ENCODE measurements at places on chromosomes 5 and 9.

DNA sequence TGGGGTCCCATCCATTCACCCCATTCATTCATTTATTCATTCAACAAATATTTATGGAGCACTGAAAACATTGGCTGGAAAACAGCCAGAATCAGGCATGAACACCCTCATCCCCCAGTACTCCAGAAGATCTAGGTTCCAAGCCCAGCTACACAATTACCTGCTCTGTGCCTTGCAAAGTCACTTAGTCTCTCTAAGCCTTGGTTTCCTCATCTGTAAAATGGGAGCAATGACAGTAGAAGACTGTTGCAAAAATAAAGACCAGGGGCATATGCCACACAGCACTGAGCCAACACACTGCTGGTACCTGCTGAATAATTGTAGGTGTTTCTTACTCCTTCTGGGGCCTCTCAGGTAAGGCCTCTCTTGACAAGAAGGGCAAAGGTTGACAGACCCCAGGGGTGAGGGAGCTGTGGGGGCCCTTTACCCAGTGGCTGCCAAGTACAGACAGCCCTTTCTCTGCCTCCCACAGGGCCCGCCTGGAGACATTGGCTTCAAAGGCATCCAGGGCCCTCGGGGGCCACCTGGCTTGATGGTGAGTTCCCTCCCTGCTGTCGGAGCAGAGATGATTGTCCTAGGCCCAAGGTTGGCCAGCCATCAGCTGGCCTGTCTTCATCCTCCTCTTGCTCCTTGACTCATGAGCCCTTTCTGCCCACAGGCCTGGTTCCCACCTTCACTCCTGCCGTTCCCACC, 22.6 kb upstream of the ORM1 start:
- DNase-seq: no peak

DNA sequence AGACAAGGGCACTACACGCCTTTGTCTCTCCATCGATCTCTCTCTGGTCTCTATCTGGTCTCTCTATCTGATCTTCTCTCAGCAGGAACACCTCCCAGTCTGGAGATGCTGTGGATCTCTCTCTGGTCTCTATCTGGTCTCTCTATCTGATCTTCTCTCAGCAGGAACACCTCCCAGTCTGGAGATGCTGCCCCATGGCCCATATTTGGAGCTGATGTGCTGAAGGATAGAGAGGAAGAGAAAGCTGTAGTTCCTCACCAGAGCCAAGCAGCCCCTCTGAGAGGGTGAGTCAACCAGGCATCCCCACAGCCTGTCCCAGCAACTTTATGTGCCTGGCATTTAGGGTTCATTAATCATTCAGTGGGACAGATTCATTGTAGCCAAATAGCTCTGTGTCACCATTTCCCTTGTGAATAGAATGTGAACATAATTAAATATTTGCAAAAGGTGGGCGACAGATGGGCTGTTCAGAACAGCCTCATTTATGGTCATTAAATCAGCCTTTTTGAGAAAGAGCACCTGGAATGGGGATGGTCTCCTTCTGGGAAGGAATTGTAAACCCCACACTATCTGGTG, 189.3 kb upstream of the MAST4 start:
- no peak for DNase-seq

- no peak for DNase-seq
Measured at GRCh38 chr5:377326-377981, 55.9 kb downstream of the AHRR start.

- no peak for DNase-seq
Measured at GRCh38 chr5:89255845-89256463, 373.0 kb upstream of the MEF2C start.

- no peak for DNase-seq
Measured at GRCh38 chr9:6938873-6939272, 181.1 kb downstream of the KDM4C start.

- DNase-seq: no peak
Measured at GRCh38 chr9:20552874-20553557, 69.3 kb downstream of the MLLT3 start.

DNA sequence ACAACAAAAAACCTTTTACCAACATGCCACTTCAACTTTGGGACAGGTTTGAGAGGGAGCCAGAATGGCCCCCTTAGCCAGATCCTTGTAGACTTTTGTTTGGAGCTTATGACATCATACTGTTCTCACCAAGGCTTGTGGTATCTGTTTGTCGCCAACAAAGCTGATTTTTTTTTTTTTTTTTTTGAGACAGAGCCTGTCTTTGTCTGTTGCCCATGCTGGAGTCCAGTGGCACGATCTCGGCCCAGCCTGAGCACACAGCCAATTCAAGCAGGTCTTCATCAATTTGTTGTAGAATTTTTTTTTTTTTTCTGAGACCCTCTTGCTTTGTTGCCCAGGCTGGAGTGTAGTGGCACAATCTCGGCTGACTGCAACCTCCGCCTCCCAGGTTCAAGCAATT, 26.4 kb upstream of the NTNG2 start:
- DNase-seq: no peak

GRCh38 chr5:3542769-3543168, 52.9 kb upstream of the IRX1 start:
- no peak for DNase-seq

DNA sequence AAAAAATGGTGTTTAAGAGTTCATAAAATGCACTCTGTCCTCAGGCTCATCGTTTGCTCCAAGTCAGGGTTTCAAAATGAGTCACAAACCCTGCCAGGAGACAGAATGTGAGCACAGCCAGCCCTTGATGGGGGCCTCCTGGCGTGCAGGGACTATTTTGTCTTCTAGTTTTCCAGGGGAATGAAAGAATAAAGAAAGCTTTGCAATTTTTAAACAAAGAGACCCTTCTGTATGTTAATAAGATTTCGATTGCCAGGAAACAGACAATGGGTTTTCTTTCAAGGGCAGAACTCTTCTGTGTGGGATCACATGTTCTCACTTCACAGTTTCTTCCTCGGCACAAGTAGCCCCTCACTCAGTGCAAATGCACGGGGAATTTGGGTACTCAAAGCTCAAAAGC, 121.4 kb upstream of the C6 start:
- no peak for DNase-seq

- DNase-seq: no peak
Measured at GRCh38 chr9:135887585-135888050, 19.7 kb downstream of the CAMSAP1 start.

GRCh38 chr9:84697509-84698114, 28.1 kb downstream of the NTRK2 start:
- DNase-seq: peak; percentile 57

- no peak for DNase-seq
Measured at GRCh38 chr5:40356248-40356647, 323.5 kb upstream of the PTGER4 start.

- no peak for DNase-seq
Measured at GRCh38 chr5:35443803-35444595, 173.7 kb upstream of the SPEF2 start.

GRCh38 chr5:99058466-99058865, 129.7 kb upstream of the CHD1 start:
- DNase-seq: no peak

DNA sequence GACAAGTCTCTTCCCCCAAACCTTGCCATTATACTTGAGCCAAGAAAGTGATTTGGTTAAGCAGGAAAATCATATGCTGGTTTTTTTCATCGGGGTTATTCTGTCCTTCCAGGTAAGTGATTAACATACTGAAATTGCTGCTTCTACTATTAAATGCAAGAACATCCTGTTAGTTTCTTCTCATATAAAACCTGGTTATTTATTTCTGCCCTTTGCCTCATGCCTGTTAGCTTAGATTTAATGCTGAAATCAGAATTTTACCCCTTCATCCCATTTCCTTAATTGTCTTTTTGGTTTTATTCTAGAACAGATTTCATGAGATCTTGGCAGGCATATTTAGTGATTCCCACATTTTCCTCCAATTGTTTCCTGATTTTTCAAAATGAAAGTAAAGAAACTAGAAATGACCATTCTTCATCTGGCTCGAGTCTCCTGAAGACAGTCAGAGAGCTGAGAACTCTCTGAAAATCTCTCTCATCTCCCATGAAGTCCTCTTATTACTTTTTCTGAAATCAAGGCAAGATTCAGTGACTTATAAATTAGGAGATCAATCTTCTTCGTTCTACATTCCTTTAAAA, 132.9 kb downstream of the NFIB start:
- no peak for DNase-seq

DNA sequence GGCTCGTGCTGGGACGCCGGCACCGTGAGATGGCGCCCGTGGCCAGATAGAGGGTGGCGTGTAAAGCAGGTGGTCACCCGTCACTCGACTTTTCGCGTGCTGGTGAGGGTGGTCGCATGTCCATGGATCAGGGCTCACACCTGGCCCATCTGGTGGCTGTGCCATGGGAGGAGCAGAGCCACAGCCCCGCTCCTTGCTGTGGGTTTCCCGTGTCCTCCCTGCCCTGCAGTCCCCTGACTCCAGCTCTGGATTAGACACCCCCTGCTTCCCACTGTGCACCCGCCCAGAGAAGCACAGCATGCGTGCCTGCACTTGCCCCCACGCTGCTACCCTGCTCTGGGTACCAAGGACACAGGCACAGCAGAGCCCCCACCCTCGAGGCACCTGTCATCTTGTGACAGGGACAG, 1.8 kb upstream of the TMEM250 start:
- no peak for DNase-seq

DNA sequence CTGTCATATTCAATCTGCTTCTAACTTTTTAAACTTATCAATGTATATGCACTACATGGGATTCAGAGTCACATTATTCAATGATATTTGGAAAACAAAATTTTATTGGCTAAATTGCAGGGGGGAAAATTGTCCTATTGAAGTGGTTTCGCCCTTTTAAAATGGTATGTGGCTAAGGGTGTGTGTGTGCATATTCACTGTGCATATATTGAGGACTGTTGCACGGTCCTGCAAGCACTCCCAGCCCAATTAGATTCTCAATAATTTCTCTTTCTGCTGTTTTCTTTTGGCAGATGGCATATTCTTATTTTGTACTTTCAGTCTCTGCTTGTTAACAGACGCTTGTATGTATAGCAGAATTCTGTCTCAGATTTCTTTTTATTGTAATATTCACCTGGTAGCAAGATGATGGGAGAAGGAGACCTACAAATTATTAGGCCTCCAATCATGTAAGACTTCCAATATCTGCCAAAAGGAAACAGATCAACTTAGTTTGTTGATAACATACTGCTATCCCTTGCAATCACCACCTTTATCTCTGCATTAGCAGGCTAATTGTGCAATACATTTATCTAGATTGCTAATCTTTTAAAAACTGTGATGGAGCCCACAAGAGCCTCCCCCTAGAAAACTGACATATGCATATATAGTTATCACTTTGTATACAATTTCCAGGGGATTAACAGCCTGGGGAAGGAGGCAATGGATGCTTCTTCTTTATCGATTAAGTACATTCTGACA, 411.5 kb downstream of the PLK2 start:
- DNase-seq: no peak

DNA sequence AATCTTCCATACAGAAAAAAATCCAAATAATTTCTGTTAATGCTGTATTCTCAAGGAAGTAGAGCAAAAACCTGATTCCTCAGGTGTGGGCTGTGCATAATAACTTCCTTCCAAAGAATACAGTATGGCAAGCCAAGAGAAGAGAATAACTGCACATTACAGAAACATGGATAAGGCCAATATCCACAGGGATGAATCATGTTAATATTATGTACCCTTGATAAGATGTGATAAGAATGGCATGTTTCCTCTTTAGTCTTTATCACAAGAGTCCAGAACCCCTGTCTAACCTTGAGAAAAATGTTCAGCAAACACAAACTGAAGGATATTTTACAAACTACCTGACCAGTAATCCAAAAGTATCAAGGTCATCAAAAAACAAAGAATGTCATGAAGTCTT, 795.8 kb downstream of the SEMA5A start:
- no peak for DNase-seq

DNA sequence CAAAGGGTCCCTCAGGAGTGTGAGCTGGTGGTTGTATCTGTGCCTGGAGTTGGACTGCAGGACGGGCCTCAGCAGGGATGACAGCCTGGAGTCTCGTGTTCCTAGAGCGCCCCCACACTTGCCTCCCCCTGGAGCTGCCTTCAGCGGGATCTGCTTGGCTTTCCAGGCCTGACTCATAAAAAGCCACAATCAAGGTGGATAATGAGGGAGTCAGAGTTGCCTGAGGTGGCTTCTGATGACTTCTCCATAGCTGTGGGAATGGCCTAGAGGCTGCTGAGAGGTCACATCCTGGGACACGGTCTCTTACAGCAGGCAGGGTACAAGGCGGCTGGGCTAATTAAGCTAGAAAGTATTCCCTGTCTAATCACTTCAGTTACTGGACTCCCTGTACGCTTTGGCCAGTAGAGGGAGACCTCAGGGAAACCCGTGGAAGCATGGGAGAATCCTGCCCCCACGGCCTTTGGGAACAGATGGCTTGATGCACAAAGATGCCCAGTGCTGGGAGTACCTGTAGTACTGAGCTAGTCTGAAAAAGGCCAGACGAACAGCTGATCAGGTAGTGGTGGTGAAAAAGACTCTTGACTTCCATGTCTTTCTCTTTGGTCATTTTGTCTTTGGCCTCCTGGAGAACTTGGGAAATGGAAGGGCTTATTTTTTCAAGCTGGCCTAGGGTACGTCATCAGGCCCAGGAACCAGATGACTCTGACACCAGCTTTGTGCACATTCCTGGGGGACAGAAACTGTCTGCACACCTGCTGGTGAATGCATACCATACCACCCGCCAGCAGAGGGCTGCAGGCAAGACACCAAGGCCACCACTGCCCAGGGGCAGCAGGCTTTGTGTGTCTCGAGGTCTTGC, 16.1 kb upstream of the FRRS1L start:
- DNase-seq: no peak

DNA sequence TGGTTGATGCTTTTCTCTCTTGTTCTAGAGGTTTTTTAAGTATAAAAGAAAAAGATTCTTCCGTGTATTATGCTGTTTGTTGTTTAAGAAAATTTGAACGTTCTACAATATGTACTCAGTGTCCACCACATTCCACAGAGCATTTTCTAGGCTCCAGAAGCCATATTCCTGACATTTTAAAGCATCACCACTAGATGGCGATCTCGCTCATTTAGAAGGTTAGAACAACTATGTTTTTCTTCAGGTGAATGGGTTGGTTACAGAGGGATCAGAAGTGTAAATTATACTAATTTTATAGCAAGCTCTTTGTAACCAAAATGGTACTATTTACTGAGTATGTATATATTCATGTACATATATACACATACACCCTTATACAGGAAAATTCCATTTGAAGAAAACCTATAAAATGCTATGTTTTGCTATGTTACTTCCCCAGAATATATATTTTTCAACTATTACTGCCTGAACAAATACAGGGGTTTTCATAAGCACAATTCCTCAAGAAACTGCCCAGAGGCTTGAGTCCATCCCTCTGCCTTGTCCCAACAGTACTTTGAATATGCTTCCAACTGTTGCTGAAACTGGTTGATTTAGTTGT, 284.3 kb downstream of the CCDC171 start:
- DNase-seq: peak; percentile 66

GRCh38 chr9:30329431-30329830, 2055.0 kb upstream of the ACO1 start:
- DNase-seq: no peak

DNA sequence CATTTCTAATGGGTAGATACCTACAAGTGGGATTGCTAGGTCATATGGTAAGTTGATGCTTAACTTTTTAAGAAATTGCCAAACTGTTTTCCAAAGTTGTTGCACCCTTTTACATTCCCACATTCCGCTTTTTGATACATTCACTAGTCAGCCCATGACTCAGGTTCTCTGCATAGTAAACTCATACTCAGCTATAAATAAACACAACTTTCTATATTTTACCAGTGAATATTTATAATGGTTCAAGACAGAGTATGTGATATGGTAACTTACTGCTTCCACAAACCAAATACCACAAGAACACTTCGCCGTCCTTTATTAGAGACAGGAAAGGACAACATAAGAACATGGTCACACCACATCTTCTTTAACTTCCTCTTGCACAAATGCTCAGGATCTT, 54.0 kb downstream of the PLPP1 start:
- DNase-seq: no peak

Data from NCI-H345 (cell line).